RKO (cell line): ENCODE measurements at places on chromosomes 4 and X.

GRCh38 chr4:38390969-38391545, 272.9 kb upstream of the KLF3 start:
- DNase-seq: no peak

- DNase-seq: no peak
These were observed 183.1 kb upstream of the GIMD1 start for GRCh38 chr4:106551724-106552123.

GRCh38 chr4:15186806-15187205, 184.5 kb downstream of the CPEB2 start:
- no peak for DNase-seq

DNA sequence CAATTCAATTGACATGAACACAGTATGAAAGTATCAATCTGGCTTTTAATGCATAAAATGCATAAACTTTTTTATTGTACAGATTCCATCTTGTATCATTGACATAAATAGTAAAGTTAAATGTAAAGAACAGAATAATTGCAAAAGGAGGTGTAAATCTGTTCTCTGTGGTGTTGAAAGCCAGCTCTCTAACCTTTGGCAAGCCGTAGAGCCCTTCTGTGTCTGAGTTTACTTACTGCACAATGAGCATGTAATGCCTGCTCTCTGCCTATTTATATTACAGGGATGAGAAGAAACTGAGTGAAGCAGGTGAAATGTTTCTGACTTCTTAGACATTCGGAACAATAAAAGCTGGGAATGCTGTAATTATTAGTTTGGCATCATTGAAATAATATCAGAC, 389.3 kb upstream of the EPHA5 start:
- DNase-seq: no peak

DNA sequence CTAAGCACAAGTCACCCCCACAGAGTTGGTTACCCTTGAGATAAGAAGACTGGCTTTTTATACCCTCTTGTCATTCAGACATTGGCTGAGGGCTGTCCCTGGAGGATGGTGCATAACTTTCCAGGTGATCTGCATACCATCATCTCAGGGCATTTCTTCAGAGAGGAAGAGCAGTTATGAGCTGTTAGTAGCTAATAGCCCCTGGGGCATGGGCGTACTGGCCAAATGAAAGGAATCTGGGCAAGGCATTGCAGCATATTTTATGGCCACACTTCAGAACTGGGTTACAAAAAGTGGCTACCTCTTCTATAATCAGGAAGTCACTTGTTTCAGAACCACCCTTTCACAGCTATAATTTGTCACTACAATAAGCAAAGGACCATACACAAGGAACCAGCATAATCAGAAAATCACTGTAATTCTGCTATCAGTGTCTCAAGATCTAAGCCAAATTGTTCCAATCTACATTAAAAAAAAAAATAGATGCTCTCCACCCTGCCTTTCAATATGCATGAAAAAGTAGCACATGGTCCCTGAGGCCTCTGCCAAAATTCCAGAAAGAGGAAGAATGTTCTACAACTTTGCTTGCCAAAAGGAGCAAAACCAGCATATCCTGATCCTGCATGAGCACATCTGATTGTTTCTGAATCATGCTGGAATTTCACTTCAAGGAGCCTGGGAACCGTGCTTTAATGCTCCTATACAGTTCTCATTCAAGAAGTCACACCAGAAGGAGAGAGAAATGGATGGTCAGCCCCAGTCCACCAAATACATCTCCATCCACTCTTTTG, 92.0 kb downstream of the TMEM144 start:
- no peak for DNase-seq

DNA sequence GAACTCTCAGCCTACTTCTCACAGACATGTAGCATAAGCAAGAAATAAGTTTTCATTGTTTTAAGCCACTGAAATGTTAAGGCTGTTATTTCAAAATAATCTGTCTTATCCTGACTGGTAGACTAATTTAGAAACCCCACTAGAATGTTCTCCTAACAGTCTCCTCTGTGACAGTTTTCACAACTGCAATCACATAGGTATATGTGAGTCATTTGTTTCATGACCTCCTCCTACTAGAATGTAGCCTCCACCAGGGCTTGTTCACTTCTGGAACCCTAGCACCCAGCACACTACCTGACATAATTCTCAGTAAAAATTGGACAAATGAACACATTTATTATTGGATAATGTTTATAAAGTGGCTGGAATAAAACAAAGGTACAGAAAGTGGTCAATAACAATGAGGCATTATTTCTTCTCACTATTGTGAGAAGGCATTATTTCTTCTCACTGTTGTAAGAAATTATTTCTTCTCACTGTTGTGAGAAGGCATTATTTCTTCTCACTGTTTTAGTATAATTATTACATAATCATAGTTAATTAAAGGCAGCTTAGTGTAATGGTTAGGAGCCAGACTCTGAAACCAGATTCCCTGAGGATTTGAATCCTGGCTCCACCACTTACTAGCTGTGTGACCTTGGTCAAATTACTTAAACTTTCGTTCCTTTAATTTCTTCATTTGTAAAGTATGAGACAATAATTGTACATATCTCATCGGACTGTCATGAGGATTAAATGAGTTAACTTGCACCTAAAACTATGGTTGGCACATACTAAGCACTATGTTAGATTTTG, 251.5 kb downstream of the RASL11B start:
- DNase-seq: no peak

- DNase-seq: no peak
These were observed 253.2 kb downstream of the SPRY1 start for GRCh38 chr4:123649645-123650391.

DNA sequence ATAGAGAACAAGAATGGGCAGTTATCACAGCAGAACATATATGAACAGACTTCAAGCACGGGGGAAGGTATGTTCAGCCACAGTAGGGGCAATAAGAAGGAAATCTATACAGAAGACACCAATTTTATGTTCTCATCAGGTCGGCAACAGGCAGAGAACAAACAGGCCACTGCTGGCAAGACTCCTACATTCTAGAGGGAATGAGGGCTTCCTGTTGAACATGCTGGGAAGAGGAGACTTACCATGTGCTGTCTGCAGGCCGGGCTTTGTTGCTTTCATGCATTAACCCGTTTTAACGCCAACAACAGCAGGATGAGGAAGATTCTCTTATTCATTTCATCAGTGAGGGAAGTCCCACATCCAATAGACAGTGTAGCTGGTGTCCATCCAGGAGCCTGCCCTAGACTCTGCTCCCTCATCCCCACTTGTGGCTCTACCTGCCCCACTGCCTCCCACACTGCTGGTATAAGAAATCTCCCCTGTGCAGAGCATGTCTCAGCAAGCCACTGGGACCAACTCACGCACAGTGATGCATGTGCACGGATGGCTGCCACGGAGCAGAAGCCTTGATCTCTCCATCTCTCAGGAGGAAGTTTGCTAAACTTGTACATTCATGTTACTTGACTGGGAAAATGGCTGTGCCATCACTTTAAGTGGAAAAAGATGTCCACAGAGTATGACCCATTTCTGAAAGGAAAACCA, 84.5 kb downstream of the ACOX3 start:
- no peak for DNase-seq

GRCh38 chrX:13464599-13465275, 104.7 kb upstream of the EGFL6 start:
- DNase-seq: no peak
